ENCODE measurements at places on chromosomes 16 and 17.

DNA sequence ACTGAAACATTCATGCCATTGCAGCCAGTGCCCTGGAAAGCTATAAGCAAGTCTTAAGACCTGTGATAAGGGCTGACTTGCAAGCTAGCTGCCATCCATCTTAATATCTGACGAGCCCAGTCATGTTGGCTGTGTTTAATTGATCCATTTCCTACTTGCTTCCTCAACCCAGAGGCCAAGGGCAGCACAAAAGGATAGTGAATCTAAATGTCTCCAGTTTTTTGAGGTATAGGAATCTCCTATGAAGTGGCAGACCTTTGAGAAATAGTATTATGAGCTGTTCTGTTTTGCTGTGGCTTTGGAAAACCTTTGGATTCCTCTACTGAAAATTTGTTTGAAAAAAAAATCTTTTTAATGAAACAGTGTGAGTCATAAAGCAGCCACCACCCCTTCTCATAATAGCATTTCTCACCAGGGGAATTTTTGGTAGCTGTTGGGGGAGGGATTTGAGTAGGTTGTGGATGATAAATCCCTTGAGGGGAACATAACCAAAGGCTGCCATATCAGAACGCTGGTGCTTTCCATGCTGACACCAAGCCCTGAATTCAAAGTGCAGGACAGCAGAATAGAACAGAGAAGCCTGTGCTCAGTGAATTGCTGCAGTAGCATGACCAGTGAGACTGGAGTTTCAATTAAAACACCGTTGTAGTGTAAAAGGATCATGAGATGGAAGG lies 12.9 kb downstream of the ZNRF1 start:
- no peak for DNase-seq

- DNase-seq = peak; percentile 70
Measured at GRCh38 chr16:17271687-17272086, 199.1 kb downstream of the XYLT1 start.

GRCh38 chr16:88764913-88765349 lies 20.1 kb downstream of the PIEZO1 start:
- DNase-seq = no peak

DNA sequence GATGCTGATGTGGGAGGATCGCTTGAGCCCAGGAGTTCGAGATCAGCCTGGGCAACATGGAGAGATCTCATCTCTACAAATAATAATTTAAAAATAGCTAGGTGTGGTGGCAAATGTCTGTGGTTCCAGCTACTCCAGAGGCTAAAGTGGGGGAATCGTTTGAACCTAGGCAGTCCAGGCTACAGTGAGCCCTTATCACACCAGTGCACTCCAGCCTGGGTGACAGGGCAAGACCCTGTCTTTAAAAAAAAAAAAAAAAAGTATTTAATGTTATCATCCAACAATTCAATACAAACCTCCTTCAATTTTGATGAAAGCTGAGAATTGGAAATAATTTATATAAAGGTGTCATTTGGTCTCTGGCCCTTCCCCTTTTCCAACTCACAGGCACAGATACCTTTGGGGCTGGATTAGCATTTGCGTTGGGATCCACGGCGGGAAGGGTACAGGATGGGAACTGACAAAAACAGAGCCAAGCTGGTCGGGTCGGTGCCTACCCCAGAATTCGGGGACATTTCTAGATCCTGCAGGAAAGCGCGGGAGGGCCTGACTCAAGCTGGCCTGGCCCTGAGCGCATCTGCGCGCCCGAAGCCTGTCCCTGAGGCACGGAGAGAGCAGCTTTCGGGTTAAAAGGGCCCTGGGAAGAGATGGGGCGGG lies 860 bp upstream of the DCAF7 start:
- DNase-seq = no peak

- no peak for DNase-seq
Measured at GRCh38 chr16:19524616-19525384, 1.1 kb downstream of the CCP110 start.

GRCh38 chr17:63489291-63489690 lies 12.4 kb downstream of the ACE start:
- no peak for DNase-seq

GRCh38 chr17:67559381-67559966 lies 158.3 kb upstream of the NOL11 start:
- no peak for DNase-seq

DNA sequence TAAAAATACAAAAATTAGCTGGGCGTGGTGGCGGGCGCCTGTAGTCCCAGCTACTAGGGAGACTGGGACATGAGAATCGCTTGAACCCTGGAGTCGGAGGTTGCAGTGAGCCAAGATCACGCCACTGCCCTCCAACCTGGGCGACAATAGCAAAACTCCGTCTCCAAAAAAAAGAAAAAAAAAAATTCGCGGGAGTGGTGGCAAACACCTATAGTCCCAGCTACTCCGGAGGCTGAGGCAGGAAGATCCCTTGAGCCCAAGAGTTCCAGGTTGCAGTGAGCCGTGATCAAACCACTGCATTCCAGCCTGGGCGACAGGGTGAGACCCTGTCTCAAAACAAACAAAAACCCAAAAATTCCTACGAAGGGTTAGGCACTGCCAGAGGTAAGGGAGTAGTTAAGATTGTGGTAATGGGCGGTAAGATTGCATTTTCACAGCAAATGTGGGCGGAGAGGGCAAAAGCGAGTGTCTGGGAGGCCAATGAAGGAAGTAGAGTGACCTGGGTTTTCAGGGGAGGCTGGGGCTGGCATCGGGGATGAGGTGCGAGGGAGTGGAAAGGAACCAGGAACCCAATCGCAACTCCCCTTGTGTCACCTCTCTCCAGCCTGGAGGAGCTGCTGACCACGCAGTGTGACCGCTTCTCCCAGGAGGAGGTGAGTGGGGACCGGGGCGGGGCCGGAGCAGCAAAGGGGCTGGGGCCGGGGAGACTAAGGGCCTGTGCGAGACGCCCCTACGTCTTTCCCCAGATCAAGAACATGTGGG lies 2.6 kb downstream of the MYL11 start:
- DNase-seq = no peak

GRCh38 chr16:22184615-22184968 lies 21.5 kb upstream of the EEF2K start:
- DNase-seq = no peak

DNA sequence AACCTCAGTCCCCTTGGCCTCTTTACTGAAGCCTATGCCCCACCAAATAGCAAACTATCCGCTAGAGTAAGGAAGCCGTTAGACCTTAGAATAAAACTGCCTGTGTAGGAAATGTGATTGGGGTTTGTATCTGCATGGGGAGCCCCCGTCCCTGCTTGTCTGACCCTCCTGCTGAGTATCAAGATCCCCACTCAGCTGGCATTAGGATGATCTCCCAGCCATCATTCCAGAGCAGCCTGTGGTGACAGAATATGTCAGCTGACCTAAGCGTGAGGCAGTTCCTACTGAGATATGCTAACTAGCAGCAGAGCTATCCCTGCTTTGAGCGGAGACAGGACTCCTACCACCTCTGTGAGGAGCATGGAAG lies 645 bp upstream of the GFOD2 start:
- peak; percentile 44 for DNase-seq

DNA sequence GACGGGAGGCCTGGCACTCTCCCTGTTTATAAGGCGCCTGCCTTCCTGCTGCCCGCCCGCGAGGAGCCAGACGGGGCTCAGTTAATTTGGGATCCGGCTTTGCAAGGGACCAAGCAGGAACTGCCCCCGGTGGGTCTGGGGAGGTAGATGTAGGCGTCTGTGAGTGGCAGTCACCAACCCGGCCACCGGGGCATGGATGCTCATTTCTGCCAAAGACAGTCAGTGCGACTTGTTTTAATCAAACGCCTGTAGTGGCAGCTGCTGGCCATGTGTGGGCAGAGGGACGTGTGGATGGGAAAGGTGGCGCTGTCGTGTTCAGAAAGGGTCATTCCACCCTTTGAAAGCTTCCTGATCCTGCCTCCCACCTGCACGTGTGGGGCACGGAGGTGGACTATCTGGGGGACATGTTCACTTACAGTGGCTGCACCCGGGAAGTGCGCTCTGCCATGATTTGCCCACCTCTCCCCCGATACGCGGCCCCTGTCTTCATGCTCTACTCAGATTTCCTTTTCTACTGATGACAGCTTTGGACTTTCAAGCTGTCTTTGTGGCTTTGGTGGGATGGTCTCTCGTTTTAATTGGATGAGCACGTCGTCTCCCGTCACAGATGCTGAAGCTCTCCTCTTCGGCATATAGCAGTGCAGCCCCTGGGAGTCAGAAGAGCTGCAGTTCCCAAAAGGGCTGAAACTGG lies 60.3 kb upstream of the CIBAR2 start:
- DNase-seq = peak; percentile 60

DNA sequence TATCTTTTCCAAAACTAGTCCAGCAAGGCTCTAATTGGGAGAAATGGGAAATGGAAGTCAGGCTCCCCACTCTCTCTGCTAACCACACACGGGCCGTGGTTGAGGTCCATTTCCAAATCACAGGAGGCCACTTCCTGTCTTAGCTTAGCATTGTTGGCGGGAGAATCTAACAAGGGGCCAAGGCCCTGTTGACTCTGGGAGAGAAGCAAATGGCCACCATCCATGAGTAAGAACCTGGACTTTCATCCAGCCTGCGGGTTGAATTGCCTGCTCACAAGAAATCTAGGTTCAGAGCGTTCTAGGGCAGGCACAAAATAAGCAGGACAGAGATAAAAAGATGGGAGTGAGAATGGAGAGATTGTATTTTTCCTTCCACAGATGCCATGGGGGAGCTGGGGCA lies 5.7 kb downstream of the FAM20A start:
- DNase-seq = peak; percentile 77

DNA sequence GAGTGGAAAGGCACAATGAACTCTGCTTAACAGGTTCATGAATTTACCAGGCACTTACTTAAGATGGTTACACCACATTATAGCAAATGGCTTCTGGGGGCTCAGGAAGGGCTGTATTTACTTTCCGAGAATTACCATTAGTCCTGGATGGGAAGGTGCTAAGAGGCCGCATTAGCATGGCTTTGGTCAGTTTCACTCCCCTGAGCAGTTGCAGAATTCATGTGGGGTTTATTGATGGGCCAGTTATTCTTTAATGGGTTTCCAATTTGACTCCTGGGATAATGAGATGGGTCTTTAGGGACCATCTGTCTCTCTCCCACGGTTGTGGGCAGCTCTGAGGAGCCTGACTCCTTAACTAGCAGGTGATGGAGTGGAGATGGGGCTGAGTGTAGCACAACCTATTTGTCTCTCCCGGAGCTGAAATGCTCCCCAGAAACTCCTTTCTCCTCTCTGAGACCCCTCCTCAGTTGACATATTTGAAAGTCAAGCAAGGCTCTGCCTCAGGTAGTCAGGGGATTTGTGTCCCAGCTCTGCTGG lies 652.5 kb downstream of the HS3ST4 start:
- no peak for DNase-seq

DNA sequence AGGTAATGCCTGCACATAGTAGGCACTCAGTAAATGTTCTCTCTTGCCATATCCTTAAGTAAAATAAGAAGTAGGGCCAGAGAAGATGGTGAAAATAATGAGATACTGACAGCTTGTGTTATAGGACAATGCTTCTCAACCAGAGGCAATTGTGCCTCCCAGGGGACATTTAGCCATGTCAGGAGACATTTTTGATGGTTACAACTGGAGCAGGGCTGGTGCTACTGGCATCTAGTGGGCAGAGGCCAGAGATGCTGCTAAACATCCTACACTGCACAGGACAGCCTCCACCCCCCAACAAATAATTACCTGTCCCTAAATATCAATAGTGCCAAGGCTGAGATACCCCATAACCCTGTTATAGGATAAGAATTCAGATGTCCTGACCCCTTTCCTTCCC lies 1.7 kb downstream of the RAD51D start:
- DNase-seq = no peak

GRCh38 chr17:55414983-55415382 lies 6.7 kb downstream of the MMD start:
- DNase-seq = no peak

DNA sequence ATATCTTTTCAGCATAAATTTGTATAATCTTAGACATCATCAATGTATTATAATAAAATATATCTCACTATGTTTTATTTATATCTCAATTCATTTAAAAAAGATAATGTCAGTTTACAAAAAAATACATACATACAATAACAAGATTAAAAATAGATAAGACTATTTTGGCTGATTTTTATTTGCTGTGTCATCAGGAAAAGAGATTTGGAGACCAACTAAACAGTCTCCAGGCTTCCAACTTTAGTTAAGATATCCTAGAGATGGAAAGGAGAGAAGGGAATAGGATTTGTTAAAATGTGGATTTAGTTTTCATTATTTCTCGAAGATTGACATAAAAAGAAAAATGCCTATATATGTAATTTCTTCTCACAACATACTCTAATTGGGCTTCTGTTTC lies 433.8 kb upstream of the TOM1L1 start:
- DNase-seq = no peak

- DNase-seq = no peak
Measured at GRCh38 chr17:77417575-77417974, 276.8 kb downstream of the SEC14L1 start.

GRCh38 chr17:7851438-7852261 lies 3.2 kb upstream of the TMEM88 start:
- DNase-seq = peak; percentile 92

Data from right hindlimb (tissue), 1 donor.